ENCODE measurements at places on chromosomes 1 and 21.
A peak's percentile ranks its signal among the peaks of the same experiment; 100 is the strongest.

- DNase-seq: no peak
Observed at GRCh38 chr1:55107101-55107500, 67.8 kb downstream of the PCSK9 start.

DNA sequence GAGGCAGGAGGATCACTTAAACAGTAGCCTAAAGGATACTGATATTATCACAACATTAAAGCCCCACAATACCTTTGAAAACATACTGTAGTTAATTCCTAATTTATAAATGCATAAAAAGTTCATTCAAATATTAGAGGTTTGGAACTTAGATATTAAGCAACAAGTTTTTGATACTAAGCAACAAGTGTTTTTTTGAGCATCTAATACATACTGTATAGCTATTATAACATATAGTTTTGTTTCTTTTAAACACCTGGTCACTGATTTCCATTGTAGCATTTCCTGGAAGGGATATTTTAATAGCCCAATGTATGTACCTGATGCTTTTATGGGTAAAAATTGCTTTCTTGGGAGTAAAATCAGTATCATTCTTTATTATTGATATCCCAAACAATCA is 4.5 kb downstream of the UHMK1 start:
- no peak for DNase-seq

DNA sequence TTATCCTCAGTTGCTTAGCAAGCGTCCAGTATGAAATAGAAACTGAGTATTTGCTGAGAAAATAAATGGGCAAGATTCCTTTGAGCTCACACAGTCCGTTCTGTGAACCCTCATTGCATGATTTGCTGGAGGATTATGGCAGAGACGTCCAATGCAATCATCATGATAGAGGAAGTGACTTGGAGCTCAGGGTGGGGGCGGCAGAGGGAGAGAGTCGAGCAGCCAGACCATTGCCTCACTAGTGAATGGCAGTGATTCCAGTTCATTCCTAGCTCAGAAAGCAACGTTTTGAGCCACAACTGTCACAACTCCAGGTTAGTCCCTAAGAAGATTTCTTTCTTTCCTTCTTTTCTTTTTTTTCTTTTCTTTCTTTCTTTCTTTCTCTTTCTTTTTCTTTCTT is 27.5 kb upstream of the COL9A2 start:
- peak; percentile 26 for DNase-seq

GRCh38 chr21:39155578-39155977 is 27.7 kb downstream of the PSMG1 start:
- DNase-seq: no peak

GRCh38 chr1:97834899-97835298 is 85.9 kb downstream of the DPYD start:
- no peak for DNase-seq

Data from CD4-positive, alpha-beta T cell treated with Interleukin-21 for 1 hour (primary cell).